Neural progenitor cell (in vitro differentiated cells): ENCODE measurements at places on chromosomes 5 and 9.
A peak's percentile ranks its signal among the peaks of the same experiment; 100 is the strongest.

GRCh38 chr5:103542441-103542840 lies 20.1 kb downstream of the NUDT12 start:
- DNase-seq = no peak

GRCh38 chr5:113376640-113377039 lies 58.1 kb downstream of the TSSK1B start:
- no peak for DNase-seq

- DNase-seq = no peak
Observed at GRCh38 chr9:35556776-35557175, 48.3 kb upstream of the TESK1 start.

DNA sequence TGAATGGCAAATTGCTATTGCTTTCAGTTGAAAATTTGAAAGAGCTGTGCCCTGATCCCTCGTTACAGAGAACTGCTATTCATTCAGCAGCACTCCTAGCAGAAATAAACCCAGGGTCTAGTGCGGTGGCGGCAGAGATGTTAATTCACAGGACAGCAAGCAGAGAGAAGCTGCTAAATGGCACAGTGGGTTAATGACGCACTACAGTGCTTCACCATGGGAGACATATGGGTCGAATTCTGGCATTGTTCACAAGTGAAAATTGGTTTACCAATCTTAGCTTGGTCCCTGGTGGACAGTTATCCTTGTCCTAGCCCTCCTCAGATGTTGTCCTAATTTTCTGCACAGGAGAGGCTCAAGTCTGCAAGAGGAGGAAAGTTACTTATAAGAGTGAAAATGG lies 807.4 kb downstream of the TLE1 start:
- DNase-seq = peak; percentile 59

GRCh38 chr5:15031180-15031579 lies 159.6 kb upstream of the ANKH start:
- no peak for DNase-seq

GRCh38 chr9:112299514-112299913 lies 33.9 kb downstream of the PTBP3 start:
- no peak for DNase-seq

DNA sequence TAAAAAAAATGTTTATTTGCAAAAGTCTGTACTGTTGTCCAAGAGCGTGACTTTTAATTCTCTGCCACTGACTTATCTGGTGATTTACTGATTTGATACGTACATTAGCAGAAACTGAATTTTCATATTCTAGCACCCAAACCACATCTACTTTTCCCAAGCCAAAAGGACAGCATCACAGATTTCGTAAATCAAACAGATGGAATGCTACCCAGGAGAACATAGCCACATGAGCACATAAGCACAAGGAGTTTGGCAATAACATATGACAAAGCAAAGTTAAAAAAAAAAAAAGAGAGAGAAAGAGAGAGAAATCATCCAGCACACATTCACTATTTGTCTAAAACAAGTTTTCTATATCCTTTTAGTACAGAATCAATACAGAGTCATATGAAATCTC lies 83.7 kb downstream of the HINT1 start:
- DNase-seq = no peak

DNA sequence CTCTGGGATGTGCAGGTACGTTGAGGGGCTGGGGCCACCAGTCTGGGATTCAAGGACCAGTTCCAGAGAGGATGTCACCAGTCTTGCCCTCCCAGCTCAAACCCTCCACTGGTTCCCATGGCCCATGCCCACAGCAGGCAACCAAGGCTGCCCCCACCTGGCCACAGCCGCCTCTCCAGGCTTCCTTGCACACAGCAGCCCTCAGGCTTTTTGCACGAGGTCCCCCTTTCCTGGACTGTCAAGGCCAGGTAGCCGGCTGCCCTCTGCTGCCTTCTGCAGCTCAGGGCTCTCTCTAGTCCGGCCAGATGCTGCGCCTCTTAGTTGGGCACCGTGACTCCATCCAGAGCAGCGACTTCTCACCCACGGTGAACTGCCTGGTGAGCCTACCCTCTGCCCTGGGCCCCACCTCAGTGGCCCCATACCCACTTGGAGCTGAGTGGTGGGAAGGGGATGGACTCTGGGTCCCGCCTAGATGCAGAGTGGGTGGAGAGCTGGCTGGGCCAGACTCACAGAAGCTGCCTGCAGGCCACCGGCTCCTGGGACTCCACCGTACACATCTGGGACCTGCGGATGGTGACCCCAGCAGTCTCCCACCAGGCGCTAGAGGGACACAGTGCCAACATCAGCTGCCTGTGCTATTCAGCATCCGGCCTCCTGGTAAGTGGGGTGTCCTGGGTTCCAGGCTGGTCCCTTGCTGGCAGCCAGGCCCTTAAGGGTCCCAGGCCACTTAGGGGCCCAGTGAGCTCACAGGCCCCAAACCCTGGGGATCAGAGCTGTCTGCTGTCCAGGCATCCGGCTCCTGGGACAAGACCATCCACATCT lies 2.9 kb downstream of the WDR38 start:
- DNase-seq = peak; percentile 68

GRCh38 chr5:81310402-81311063 lies 9.1 kb downstream of the ZCCHC9 start:
- no peak for DNase-seq

DNA sequence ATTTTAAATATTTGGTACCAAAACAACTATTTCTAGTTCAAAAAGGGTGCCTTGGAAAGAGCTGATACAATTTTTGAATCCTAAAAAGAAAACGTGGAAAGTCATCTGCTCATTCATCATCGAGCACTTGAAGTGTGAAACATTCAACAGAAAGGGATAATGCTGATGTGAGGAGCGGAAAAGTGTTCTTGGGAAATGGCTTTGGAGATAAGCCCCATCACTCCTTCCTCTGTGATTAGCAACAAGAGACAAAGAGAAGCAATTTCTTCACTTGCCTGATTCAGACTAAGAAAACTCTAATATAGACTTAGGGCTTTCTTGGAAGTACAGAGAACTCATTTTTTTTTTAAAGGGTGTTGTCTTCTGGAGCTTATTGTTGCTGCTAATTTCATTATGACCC lies 74.9 kb downstream of the C9orf152 start:
- no peak for DNase-seq

GRCh38 chr9:99241106-99241505 lies 19.0 kb downstream of the SEC61B start:
- DNase-seq = no peak

- DNase-seq = no peak
Observed at GRCh38 chr5:108818613-108819272, 71.0 kb downstream of the FER start.
